ENCODE measurements at places on chromosomes 7 and 10. TPM values are rescaled to one million over a fixed set of nuclear protein-coding genes. Genes with fewer than 3 reads are reported as not detected.

DNA sequence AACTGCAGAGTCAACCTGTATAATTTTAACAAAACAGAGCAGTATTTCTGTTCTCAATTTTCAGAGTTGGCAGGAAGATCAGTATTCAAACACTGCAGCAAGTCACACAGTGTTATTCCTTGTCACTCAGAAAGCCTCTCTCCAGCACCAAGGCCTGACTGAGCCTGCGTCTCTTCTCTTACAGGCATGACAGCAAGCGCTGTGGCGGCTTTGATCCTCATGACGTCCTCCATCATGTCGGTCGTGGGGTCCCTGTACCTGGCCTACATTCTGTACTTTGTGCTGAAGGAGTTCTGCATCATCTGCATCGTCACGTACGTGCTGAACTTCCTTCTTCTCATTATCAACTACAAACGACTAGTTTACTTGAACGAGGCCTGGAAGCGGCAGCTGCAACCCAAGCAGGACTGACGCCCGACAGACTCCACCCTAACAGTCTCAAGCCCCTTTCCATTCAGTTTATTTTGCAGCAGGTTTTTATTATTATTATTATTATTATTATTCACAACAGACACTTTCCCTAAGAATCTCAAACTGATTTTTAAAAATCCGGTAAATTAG, 28.0 kb downstream of the GUSB start:
- no peak for DNase-seq

GRCh38 chr10:85900061-85900460, 466.5 kb downstream of the GRID1 start:
- DNase-seq, result no peak

DNA sequence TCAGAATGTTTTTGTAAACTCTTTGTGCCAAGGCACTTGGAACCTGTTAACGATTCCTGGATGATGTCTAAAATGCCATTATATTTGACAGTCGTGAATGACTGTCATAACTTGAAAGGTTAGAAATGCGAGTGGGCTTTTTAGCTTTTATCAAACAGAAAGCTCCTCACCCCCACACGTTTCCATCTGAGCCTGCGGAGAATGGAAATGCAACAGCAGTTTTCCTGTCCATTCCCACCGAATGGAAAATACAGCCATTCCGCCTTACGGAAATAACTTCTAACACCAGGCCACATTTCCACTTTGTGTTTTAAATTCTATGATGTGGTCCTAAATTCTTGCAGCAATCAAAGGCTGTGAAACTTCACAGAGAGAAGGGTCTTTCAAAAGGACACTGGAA, 83.8 kb downstream of the ELMO1 start:
- no peak for DNase-seq

DNA sequence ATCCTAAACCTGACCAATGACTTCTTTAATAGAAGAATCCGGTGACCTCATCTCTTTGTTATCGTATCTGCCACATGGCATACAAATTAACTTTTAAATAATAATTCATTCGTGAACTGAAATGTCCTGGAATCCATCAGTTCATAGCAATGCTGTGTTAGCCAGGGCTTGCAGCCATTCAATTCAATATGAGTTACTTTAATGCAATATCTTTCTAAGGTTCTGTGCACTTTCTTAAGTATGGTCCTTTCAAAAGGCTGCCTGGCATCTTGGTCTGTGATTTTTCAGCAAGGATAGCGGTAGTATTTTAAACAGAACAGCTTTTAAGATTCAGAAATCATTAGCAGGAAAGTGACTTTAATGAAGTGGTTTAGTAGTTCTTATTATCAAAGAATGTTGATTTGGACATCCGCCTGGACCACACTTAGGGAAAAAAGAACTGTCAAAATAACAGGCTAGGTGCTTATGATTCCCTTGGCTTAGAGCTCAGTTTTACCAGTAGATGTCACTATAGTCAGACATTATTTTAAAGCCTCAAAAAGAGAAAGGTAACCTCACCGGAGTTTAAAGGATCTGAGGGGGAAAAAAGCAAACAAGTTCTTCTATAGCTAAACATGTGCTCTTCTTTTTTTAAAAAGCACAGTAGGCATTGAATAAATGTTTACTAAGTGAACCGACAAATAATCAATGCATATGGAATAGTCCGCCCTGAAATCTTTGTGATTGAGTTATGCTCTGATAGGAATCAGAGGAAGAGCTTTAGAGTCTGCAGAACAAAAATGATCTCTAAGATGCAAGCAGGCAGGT, 22.7 kb downstream of the SLC35G1 start:
- DNase-seq, result no peak

GRCh38 chr7:70352088-70352487, 753.8 kb downstream of the AUTS2 start:
- DNase-seq, result no peak

DNA sequence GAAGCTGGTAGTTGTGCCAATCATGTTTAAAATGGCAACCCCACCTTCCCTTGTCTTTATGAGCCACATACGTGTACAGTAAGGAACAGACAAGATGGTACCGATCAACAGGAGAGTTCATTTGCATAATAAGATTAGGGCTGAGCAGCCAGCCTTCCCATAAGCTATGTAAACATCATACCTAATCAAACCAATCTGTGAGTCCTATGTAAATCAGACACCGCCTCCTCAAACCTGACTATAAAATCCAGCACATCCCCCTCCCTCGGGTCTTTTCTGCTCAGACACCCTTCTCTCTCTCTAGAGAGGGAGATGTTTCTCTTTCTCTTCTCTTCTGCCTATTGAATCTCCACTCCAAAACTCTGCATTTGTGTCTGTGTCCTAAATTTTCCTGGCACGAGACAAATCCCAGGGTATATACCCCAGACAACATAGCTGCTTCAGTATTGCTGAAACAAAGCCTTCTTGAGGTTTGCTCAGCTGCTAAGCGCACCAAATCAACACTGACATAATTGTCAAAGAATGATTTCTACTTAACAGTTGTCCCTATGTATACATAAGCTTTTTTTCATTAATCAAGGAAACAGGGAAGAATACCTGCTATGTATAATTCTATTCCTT, 279.2 kb downstream of the THSD7A start:
- DNase-seq, result no peak

- no peak for DNase-seq
Observed at GRCh38 chr10:80473692-80474596, 19.8 kb downstream of the TSPAN14 start.

DNA sequence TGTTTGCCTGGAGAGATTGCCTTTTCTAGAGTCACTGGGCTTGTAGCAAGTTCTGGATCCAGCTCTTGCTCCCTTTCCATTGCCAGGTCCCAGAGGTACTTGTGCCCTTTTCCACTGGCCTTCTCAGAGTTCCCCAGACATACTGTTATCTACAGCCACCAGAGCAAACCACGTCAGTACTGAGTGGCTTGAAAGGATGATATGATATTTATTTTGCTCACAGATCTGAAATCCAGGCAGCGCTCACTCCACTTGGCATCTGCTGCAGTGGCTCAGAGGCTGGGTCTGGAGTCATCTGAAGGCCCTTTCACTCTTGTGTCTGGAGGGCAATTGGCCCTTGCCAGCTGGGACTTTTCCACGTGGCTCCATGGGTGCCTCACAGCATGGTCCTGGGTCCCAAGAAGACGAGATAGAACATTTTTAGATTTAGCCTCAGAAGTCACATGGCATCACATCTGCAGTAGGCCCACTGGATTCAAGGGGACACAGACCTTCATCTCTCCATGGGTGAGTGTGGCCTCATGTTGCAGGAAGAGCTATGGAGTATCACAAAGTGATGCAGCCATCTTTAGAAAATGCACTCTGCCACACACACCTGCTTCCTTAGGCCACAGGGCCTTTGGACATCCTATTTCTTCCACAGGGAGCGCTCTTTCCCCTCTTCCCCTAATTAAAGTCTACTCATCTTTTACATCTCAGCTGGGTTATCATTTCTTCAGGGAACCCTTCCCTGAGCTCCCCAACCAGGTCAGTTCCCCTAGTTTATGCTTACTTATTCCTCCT, 22.9 kb upstream of the TCF7L2 start:
- no peak for DNase-seq

DNA sequence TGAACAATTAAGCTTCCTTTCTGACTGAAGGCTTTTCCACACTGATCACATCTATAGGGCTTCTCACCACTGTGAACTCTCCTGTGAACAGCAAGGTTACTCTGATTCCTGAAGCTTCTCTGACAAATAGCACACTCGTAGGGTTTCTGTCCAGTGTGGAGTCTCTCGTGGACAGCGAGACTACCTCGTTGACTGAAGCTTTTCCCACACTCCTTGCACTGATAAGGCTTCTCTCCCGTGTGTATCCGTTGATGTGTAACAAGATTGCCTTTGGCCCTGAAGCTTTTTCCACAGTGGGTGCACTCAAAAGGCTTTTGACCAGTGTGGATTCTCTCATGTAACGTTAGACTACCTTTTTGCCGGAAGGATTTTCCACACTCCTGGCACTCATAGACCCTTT, 4.4 kb downstream of the ZNF32 start:
- DNase-seq, result no peak

The ASZ1 gene
- total RNA-seq, result not detected

The HABP2 gene
- total RNA-seq, result not detected

DNA sequence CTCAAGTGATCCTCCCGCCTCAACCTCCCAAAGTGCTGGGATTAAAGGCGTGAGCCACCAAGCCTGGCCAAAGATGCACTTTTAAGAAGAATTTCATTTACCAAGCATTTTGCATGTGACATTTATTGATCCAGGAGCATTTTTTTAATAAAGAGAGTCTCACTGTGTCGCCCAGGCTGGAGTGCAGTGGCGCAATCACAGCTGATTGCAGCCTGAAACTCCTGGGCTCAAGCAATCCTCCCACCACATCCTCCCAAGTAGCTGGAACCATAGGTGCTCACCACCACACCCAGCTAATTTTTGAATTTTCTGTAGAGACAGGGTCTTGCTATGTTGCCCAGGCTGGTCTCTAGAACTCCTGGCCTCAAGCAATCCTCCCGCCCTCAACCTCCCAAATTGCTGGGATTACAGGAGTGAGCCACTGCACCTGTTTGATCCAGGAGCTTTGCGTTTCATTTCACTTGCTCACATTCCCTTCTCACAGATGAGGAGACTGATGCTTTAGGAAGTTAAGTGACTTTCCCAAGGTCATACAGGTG, 4.4 kb upstream of the TBL2 start:
- DNase-seq, result no peak

- no peak for DNase-seq
Observed at GRCh38 chr10:63698787-63699150, 177.6 kb downstream of the REEP3 start.

Measured in H1 (cell line).